Activated CD8-positive, alpha-beta T cell treated with anti-CD3 and anti-CD28 coated beads, Interleukin-2, amount 10 ng/mL, durations not matched to agents 7 days and 5 days (primary cell): ENCODE measurements at places on chromosomes 2 and 18.

- DNase-seq, result no peak
These were observed 108.4 kb upstream of the ALK start for GRCh38 chr2:30029804-30030203.

DNA sequence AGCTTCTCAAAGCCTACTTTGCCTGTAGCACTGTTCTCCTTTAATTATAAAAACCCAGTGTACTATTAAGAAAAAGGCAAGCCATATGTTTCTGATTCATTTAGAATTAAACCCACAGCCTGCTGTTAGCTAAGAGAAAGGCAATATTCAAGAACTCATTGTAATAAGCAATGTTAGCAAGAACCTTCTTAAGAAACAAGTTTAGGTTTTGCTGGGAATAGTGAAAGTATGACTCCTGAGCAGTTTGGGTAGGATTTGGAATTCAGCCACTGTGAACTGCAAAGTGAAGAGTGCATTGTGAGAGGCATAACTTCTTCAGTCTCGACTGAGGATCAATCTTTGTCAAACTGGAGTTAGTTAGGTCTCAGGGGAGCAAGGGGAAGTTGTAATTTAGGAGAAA is 206.5 kb upstream of the NT5C1B start:
- no peak for DNase-seq

DNA sequence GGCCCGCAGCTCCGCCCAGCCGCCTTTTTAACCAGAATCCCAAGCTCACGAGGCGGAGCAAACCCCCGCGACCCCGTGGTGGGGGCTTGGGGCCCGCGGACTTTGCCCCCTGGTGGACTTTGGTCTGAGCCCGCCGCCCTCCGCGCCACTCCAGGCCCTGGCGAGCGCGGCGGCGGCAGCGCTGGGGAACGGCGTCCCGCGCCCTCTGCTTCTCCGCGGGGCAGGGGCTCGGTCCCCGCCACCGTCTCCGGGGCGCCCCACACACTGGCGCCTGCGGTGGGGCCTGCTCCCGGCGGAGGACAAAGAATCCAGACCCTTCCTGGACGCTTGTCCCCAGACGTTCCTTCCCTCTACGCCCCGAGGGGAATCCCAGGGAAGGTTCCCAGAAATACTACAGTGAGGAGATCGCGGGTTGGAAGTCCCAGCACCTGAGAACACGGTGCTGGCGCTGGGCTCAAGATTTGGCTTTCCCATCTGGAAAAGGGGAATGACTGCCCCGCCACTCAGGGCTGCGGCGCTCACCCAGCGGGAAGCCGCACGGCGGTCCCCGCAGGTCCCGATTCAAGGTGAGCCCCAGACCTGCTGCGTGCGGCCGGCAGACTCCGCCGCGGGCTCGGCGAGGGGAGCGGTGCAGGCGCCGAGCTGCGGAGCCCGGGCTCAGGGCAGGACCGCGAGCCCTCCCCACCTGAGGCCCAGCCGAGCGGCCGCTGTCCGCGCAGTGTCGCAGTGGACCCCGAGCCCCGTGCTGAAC is at the start of gene HAAO:
HAAO (minus strand) TSS at position 1 of the 751 bp plus-strand sequence. CDS start 47 bp downstream, outside the sequence.
- DNase-seq, result no peak

GRCh38 chr2:215314896-215315295 is 3.0 kb downstream of the ATIC start:
- DNase-seq, result no peak

DNA sequence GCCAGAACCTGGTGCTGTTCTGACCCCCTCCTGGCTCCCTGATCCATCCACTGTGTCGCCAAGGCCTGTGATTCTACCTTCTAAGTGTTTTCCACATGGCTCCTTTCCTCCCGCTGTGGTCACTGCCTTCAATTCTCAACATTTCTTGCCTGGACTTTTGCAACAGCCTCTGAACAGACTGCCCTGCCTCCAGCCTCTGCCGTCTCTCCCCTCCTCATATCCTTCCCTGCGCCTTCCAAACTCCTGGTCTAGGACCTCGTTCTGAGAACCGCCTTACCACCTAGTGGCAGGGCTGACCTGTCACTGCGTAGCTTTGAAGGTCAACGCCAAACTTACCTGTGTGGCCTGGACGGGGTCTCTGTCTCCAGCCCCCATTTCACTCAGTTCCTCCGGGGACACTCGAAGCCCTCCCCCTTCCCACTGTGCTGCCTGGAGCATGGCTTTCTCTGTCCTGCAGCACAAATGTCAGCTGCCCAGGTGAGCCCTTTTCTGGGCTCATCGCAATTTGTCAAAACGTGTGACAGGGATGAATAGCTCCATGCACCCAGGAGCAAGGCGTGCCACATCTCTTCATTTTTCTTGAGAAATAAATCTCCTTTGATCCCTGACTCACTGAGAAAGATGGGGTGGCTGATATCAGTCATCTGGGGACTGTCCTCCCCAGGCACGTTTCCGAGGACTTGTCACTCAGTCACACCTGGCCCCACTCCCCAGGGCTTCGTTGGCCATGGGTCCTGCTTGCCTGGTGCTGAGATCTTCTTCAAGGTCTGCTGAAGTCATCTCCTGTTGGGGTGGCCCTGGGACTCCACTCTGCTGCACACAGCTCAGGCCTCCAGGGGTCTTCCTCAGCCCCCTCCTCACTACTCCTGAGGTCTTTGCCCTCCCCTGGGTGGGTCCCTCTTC is 46.7 kb downstream of the LDLRAD4 start:
- DNase-seq, result no peak

DNA sequence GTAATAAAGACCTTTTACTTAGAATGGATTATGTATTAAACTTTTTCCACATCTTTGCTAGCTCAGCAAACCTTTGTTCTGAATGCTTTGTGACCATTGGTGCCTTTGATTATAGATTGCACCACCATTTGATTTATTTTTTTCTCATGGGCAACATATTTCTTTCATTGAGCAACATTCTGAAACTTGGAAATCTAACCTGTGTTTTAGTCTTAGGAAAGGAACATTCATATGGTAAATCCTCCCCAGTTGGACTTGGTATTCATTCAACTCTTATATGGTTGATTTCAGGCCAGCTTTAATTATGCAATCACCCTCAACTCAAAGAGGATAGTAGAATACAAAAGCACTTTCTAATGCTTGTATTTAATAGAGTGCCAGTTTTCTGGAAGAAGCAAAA is 1077.9 kb upstream of the ZEB2 start:
- DNase-seq, result no peak

DNA sequence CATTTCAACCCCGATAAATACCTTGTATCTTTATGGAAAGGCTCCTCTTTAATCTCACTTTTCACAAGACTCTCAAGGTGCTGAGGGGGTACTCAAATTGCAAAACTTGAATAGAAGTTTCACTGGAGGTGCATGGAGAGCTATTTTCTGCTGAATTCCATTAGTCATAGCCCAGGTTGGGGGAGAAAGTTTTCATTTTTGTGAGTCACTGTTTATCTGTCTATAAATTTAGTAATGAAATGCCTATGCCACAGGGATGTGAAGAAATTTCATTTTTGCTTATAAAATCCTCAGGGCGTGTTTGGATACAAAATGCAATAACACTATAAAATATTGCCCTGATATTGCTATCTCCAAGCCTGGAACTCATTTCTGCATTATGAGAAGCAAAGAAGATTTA is 346.3 kb downstream of the LRATD1 start:
- DNase-seq, result no peak

DNA sequence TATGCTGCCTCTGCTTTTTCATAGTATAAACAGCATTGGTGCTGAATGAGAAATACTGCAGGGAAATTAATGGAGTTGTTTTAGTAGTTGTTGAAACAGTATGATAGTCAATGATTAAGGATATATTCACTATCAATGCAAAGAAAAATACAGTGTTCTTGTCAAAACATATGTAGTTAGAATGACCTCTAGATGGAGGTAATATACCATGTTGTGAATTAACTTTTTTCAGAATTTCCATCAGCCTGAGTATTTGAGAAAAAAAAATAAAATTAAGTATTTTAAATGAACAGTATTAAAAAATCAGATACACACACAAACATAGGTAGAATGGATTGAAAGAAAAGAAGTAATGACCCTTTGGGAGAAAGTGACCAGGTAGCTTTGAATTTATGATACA is 59.5 kb downstream of the RMDN2 start:
- DNase-seq, result no peak
